ENCODE measurements at places on chromosomes 1 and 21.

DNA sequence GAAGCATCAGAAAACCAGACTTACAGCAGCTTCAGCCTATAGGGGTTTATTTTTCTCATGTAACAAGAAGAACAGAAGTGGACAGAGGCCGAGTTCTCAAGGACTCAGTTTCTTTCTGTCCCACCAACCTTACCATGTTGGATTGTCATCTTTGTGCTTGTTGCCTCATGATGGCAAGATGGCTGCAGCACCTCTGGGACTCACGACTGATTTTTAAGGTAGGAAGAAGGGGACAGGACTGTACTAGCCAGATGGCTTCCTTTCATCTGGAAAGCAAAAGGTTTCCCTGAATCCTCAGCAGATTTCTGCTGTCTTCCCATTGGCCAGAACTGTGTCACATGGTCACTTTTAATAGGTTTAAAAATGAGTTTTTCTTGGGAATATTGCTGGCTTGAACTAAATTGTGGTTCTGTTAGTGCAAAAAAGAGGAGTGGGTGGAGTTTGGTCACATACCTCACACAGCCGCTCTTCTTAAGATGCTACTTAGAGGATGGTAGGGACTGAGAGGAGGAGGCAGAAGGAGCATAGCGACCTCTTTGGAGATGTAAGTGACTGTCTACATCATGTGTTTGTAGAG, 48.1 kb upstream of the ENAH start:
- DNase-seq: no peak

GRCh38 chr1:93847811-93848288, 31.2 kb downstream of the DNTTIP2 start:
- peak; percentile 90 for DNase-seq

DNA sequence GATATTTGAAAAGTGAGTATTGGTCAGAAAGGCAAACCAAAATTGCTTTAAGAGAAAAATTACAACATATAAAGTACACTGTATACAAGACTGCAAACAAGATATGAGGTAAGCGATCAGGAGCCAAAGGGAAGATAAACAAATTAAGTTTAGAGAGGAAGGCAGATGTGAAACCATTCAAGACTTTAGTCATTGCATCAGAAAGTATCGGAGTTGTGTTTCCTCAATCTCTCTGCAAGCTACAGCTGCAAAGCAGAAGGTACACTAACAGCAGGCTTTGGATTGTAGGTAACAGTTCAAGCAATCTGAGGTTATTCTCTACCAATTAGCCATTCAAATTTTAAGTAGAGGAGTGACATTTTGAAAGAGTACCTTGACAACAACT, 21.3 kb upstream of the TLCD4 start:
- no peak for DNase-seq

DNA sequence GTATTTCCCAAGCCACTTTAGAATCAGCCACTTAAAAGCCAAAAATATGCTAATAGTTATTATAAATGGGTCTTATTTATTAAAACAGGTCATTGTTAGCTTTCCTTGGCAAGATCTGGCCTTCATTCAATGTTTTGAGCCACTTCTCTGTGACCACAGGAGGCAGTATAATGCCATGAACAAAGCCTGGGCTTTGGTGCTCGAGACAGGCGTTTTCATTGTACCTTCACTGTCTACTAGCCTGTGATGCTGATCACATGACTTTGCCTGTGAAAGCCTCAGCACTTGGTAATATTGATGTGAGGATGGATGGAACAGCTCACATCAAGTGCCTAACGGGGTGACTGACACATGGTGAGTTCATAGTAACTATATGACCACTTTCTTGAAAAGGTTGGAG, 217.0 kb downstream of the RWDD3 start:
- DNase-seq: no peak

- DNase-seq: no peak
Observed at GRCh38 chr1:180786624-180787023, 126.1 kb upstream of the KIAA1614 start.

- no peak for DNase-seq
Observed at GRCh38 chr1:171898941-171899340, 57.6 kb downstream of the DNM3 start.

GRCh38 chr1:12309783-12310742, 80.2 kb downstream of the VPS13D start:
- DNase-seq: no peak

DNA sequence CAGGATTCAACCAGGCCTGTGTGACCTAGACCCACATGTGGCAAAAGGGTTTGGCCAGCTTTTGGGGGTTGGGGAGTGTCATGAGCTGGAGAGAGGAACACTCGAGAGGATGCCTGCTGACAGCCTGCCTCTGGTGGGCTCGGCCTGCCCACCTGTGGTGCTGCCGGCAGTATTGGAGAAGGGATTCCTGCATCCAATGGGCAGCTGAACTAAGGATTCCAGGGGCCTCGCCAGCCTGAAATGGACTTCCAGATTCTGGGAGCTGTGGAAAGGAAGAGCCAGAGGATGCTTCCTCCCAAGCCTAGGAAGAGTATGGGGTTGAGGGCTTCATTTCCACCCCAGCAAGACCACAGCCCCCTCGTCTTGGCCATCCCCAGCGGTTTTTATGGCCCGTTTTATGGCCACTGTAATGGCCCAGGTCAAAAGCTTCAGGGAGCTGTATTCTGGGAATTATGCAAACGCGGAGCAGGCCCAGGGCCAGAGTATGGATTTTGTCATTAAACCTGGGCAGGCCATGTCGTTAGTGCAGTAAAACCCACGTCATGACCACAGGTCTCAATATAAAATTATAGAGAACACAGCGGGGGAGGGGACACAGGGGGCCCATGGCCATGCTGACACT, 63.6 kb downstream of the TMEM53 start:
- DNase-seq: no peak

DNA sequence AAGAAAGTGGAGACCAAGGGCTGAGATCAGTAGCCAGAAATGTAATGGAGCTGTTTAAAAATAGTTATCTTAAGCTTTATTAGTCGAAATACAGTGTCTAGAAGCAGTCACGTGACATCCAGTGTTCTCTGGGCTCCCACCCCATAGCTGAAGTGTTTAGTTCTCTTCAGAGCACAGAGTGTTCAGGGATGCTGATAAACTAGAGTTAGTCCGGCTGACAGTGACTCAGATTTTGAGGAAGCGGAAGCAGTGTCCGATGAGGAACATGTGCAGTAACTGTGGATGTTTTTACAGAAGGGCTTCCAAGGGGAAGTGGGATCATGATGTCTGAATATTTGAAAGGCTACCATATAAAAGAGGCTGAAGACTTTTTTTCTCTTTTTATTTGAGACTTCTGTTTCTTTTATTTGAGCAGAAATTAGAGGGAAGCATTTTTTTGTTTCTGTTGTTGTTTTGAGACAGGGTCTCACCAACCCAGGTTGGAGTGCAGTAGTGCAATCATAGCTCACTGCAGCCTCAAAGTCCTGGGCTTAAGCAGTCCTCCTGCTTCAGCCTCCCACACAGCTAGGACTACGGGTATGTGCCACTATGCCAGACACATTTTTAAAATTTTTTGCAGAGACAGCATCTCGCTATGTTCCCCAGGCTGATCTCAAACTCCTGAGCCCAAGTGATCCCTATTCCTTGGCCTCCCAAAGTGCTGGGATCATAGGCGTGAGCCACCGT, 124.2 kb downstream of the GALNT2 start:
- no peak for DNase-seq

GRCh38 chr1:52907068-52907811, 14.3 kb downstream of the ECHDC2 start:
- DNase-seq: no peak

- no peak for DNase-seq
Observed at GRCh38 chr21:44299458-44300261, at the start of gene PFKL. Gene PFKL (plus strand): TSS chr21:44300053. CDS start chr21:44300106, 53 bp downstream.

DNA sequence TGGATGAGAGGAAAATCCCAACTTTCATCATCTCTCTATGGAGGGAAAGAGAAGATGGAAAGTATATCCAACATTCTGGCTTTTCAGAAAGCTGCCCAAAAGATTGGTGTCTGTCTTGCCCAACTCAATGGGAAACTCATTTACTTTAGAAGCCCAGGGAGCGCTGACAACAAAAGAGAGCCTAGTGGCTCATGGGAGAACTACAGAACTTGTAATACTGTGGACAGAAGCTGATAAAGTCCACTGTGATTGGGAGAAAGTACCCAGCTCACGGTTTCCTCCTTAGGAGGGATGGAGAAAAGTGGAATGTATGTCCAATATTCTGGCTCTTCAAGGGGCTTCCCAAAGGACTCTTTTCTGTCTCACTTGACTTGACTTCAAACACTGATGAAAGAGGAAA, 66.0 kb downstream of the RGS21 start:
- no peak for DNase-seq

GRCh38 chr1:183073320-183073719, 50.1 kb downstream of the LAMC1 start:
- no peak for DNase-seq

- no peak for DNase-seq
Observed at GRCh38 chr1:87833166-87833565, 504.5 kb downstream of the LMO4 start.

DNA sequence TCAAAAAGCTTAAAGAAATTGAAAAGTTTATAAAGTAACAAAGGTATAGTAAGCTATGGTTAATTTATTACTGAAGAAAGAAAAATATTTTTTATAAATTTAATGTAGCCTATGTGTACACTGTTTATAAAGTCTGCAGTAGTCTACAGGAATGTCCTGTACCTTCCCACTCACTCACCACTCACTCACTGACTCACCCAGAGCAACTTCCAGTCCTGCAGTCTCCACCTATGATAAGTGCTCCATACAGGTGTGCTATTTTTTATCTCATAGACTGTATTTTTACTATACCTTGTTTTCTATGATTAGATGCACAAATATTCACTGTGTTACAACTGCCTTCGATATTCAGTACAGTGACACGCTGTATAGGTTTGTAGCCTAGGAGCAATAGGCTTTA, 106.6 kb downstream of the NR5A2 start:
- no peak for DNase-seq

DNA sequence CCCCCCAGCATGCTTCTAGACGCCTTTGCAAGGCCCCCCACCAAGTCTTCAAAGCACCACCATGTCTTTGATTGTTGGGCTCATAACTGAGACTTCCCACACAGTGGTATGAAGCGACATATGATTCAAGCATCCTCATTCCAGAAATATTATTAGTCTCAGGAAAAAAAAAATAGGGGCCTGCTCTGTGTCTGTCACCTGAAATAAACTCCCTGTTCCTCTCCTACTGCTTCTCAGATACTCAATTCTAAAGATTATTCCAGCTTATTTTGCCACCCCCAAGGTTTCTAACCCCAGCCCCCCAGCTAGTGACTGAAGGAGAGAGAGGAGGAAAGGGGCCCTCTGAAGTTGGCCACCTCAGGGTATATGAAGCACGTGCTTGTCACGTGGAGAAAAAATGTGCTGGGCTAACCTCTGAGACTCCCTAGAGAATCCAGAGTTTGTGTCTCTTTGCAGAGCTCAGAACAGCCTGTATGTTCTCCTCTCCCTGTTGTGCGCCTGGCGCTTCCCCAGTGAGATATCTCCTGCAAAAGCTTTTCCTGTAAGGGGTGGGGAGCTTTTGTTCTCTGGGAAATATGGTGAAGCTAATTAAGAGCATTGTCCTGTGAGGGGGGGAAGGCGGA, 35.9 kb upstream of the RASAL2 start:
- no peak for DNase-seq

- no peak for DNase-seq
Observed at GRCh38 chr21:44510109-44510507, 29.9 kb downstream of the KRTAP10-1 start.

GRCh38 chr1:58986996-58987767, 203.3 kb upstream of the JUN start:
- DNase-seq: no peak

DNA sequence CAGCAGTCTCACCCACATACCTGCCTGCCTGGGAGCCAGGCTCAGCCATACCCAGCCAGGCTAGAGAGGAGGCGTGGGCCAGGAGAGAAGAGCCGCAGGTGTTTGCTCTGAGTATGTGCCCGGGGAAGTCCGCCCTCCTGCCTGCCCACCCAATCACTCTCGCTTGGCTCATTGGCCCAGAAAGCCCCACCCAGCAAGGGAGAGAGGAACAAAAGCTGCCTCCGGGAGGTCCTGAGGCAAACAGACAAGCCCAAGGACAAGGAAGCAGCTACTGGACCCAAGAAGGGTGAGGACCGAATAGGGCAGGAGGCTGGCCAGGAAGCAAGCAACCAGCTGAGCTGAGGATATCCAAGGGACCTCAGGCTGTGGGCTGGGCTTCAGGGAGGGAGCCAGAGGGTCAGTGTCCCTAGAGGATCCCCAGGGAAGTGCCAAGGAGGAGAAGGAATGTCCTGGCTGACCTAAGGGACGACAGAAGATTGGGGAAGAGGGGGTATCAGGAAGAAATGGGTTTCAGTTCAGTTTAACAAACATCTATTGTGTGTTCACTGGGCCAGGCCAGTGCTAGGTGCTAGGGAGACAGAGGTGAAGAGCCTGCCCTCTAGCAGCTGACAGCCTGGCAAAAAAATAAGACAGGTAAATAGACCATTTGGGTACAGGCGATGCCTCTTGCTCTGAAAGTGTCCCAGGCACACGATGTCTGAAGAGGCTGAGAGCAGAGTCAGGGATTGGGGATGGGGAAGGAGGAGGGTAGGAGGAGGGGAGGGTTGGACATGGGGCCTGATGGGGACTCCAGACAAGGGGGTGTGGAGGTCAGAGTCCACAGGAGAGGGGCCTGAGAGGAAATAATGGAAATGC, at the start of gene GJB4:
GJB4 (plus strand) TSS at position 238 of the 855 bp plus-strand sequence. CDS start 1,515 bp downstream, outside the sequence.
- no peak for DNase-seq

DNA sequence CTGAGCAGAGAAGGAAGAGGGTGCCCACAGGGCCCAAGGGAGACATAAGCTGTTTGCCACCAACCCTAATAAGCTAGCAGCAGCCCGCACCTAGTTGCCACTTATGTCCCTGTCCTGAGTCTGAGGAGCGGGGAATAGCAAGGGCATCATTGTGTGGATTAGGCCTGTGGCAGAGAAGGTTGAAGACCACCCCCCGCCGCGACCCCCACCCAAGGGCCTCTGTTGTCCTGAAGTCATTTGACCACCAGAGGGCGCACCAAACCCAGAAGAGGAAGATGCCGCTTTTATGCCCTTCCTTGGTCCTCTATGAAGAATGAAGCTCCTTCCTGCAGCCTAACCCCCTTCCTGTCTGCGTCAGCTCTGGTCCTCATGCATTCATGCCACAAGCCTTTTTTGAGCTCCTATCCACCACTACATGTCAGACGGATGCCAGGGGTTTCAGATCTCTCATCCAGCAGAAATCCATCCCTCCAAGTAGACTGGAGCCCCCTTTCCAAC, 16.6 kb downstream of the RHBG start:
- DNase-seq: peak; percentile 64

- DNase-seq: no peak
Observed at GRCh38 chr1:37930246-37931101, 16.4 kb downstream of the INPP5B start.

GRCh38 chr1:4851385-4852065, 197.1 kb downstream of the AJAP1 start:
- DNase-seq: no peak

GRCh38 chr1:7454052-7454815, 316.9 kb upstream of the VAMP3 start:
- no peak for DNase-seq

All from NCI-H446 (cell line).